DMS153 (cell line): ENCODE measurements at places on chromosomes 12 and 14.
A peak's percentile ranks its signal among the peaks of the same experiment; 100 is the strongest.

DNA sequence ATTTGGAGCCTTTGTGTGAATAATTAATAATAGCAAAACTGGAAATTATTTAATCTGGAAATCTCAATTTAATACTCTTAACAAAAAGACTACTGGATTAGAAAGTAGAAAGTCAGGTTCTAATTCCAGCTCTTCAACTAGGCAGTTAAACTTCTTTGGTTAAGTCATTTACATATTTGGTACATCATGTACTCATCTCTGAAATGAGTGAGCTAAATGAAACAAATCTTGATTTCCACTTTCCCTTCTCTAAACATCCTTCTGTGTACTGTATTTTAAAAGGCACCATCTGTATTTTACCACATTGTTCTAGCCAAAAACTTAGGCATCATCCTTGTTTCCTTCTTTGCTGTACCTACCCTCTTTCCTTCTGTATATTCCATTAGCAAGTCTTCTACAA lies 26.9 kb downstream of the CRADD start:
- DNase-seq: no peak

GRCh38 chr12:106757623-106758348 lies 16.7 kb upstream of the RIC8B start:
- DNase-seq: no peak

DNA sequence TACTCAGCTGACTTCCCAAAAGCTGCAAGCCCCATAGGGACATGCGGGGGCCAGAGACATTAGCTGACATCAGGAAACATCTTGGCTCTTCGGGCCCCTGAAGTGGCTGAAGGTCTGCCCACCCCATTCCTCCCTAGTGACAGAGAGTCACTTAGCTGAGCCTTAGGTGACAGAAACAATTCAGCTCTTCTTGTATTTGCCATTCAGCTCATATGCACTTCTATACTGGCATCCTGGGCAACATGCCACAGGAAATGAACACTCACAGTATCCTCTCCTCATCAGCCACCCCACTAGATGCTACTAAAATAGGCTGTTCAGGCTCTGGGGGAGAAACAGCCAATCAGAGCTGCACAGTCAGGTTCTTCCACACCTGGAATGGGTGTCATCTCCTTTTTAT lies 3.4 kb downstream of the DCTN2 start:
- peak; percentile 39 for DNase-seq

DNA sequence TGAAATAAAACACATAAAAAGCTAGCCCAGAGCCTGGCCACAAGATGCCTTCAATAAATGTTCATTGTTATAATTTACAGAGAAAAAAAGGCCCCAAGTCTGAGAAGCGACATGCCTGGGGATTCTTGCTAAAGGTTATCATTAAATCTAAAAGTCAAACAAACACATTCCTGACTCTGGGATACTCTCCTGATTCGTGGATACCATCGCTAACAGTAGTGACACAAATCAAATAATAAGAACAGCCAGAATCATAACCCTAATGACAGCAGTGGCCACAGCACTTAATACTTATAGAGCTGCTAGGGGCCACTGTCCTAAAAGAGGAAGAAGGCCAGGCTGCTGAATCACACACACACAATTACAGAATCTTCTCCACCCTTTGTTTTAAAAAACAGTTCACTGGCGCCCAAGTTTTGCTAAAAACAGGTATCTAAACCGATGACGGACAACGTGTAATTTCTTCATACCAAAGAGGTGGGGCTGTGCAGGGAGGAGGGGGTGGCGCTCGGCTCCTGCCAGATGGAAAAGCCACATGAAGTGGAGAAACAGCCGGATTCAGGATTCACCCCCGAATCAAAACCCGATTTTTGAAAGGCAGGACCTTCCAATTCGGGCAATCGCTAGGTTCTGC lies 1.2 kb downstream of the CLIP1 start:
- DNase-seq: no peak

DNA sequence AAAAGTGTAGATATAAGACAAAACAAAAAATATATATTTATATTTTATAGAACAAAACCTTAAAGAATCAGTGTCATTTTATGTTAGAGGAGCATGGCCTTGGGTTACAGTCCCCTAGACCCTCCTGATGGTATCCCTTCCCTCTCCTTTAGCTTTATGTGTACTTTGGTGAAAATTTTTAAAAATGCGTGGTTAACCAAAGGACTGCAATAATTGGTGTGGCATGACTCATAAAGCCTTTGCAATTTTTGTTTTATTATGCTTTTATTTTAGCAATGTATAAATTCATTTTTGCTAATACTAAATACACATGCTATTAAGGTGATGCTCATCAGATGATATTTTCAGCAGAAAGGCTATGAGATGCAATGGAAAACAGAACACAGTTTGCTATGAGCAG lies 264.4 kb downstream of the SYT1 start:
- no peak for DNase-seq

- peak; percentile 94 for DNase-seq
Measured at GRCh38 chr12:5377997-5378592, 53.8 kb upstream of the NTF3 start.

DNA sequence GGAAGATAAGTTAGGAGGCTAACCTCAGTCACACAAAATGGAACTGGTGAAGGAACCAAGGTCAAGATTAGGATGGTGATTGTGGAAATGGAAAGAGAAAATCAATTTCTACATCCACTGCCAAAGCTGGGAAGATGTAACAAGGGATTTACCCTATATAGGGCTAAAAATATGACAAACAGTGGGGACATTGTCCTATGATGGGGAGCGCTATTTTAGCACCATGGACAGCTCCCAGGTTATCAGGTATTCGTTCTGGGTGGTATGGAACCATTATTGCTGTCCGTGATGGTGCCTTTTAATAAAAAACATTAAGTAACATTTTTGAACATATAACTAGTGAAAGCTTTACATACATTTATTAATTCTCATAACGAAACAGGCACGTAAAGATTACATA lies 124.0 kb downstream of the NDUFA12 start:
- DNase-seq: no peak

- DNase-seq: no peak
Measured at GRCh38 chr12:45731190-45731775, 1.8 kb downstream of the ARID2 start.

DNA sequence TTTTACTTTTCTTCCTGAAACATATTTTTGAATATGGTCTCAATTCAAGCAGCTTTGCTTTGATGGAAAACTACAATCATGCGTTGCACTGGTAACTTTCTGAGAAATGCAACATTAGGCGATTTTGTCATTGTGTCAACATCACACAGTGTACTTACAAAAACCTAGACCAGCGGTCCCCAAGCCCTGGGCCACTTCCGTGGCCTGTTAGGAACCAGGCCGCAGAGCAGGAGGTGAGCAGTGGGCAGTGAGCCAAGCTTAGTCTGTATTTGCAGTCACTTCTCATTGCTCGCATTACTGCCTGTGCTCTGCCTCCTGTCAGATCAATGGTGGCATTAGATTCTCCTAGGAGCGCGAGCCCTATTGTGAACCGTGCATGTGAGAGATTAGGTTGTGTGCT lies 163.7 kb upstream of the NOVA1 start:
- peak; percentile 64 for DNase-seq

DNA sequence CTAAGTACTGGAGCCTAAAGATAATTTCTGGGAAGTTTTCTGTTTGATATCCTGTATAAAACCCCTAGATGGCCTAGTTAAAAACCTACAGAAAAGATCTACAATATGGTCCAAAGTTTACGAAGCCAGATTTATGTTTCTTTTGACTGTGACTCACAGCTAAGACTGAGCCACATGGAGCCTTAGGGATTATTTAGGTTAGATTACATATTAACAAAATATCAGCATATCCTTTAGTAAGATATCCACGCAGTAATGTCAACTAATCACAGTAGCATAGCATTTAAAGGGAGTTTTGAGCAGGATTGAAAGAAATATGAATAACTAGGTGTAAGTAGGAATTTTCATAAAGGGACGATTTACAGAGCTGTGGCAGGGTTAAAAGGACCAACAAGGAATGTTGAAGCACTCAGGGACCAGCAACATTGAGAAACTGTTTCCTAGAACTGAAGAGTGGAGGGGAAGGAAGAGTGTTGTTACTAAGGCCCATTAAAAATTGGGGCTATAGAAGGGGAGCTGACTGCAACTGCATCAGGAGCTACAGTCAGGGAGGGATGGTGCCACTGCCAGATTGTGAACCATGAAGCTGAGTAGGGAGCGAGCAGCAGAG lies 155.5 kb downstream of the DACT1 start:
- DNase-seq: no peak

- no peak for DNase-seq
Measured at GRCh38 chr14:105019861-105020814, 745 bp downstream of the CDCA4 start.

DNA sequence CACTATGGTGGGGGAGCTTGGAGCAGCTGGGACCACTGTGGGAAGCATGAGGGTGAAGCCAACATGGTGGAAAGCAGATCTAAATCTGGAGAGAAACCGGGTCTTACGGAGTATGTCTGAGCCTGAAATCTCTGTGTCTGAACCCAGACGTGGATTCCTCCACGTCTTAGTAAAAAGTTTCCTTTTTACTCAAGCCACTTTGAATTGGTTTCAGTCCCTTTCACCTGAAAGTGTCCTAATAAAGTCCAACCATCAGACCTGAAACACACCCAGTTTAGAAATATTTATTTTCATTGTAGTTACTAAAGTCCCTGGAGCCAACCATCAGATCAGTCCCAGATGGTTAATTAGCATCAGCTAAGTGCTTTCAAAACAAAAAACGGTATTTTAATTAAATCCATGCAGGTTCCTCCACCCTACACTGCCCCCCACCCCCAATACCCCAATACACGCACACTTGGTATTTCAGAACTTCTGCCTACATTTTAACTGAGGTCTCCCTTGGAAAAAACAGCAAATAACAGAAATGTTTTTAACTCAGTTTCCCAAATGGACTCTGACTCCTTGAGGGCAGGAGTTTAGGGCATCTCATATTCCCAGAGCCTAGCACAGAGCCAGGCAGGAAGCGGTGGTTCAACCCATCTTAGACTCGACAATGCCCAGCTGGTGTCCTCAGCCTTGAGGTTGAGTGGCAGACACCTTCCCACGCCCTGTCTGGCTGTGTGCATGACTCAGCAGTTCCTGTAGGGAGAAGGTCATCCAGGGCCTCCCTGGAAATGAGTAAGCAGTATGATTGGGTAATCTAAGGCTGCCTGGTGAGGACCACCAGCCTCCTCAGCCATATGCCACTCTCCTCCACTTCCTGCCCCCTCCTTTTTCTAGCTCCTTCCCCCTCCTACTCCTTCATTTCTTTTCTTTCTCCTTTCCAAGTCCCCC lies 175.8 kb downstream of the TTC8 start:
- no peak for DNase-seq

GRCh38 chr12:109253913-109254544 lies 55.1 kb downstream of the FOXN4 start:
- DNase-seq: no peak
